Tibial nerve (tissue), 4 donors: ENCODE measurements at places on chromosomes 3 and 15. TPM values are rescaled to one million over a fixed set of nuclear protein-coding genes. Genes with fewer than 3 reads are reported as not detected.

GRCh38 chr3:71549951-71550350 lies 33.6 kb downstream of the FOXP1 start:
- no peak overlapping the region for H3K4me3 ChIP-seq
- no peaks in the 10 kb centered on the region for H3K4me1 ChIP-seq
- H3K36me3 ChIP-seq, result no peaks in the 10 kb centered on the region
- no peak overlapping the region for H3K27ac ChIP-seq
- no peak for DNase-seq

- no peak overlapping the region for H3K4me3 ChIP-seq
- no peaks in the 10 kb centered on the region for H3K4me1 ChIP-seq
- no peak overlapping the region for H3K27ac ChIP-seq
- no peaks in the 10 kb centered on the region for H3K36me3 ChIP-seq
These were observed 58.9 kb downstream of the TMEM41A start for GRCh38 chr3:185439745-185440466.

DNA sequence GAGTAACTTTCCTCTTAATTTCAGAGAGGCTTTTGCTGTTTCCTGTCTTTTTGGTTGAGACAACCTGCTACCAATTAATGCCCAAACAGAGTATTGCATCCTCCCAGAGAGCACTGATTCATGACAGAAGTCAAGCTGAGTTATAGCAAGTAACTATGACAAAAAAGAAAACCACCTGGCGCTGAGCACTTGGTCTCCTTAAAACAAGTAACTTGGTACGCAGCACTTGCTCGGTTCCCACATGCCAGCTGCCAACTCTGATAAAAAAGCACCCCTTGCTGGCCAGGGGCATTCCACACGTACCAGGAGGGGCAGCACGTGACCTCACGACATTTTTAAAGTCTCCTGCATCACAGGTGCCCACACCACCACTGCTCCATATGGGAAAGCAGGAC lies 13.5 kb upstream of the MYO5C start:
- H3K4me1 ChIP-seq, result no peaks in the 10 kb centered on the region
- no peak overlapping the region for H3K27ac ChIP-seq
- no peak for DNase-seq
- peaks cover 52% of the 10 kb centered on the region for H3K36me3 ChIP-seq
- H3K27me3 ChIP-seq, result no peaks in the 10 kb centered on the region
- H3K4me3 ChIP-seq, result no peak overlapping the region

DNA sequence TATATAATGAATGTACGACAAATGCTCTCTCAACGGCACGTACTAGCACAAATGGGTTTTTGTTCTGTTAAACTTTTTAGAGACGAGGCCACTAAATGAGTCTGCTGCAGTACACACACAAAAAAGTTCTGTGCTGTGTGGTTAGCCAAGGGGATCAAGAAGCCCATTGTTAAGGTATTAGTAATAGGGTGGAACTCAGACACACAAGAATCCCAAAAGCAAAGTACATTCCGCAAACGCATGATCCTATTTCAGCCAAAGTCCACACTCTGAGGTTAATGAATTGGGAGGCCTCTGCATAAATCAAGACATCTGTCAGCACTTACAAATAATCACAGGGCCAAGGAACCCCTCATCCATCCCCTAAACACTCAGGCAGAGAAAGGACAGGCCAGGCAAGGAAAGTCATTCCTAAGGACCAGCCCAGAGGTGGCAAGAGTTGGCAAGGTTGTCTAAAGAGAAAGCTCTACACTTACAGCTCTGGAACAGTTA lies 12.1 kb downstream of the OSBPL10 start:
- no peak for DNase-seq
- H3K27me3 ChIP-seq, result no peaks in the 10 kb centered on the region

GRCh38 chr3:125102470-125102869 lies 46.7 kb upstream of the HEG1 start:
- no peaks in the 10 kb centered on the region for H3K27me3 ChIP-seq
- no peaks in the 10 kb centered on the region for H3K36me3 ChIP-seq
- H3K4me1 ChIP-seq, result no peaks in the 10 kb centered on the region

DNA sequence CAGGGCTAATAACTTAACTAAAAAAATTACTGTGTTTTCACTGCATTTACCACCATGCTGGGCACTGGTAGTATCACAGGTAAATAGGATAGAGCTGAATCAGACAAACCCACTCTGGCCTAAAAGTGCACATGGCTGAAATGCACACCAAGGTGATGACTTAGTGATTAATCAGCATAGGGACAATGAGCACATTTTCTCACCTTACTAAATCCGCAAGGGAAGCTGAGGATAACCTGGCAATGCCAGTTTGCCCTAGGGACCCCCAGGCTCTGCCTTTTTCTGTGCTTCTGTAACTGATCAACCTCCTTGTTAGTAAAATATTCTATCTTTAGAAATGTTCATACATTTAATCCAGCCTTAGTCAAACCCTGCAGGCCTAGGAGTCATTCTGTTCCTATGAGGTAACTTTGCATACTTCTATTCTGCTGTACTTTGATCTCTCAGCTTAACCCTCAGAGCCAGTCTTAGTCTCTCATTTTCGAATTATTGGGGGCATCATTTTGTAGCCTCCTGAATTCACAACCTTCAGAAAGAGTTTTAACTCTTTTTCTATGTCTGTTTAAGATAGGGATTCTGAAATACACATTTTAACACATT lies 562.9 kb upstream of the KCNMB2 start:
- no peaks in the 10 kb centered on the region for H3K36me3 ChIP-seq
- H3K27me3 ChIP-seq, result no peaks in the 10 kb centered on the region
- no peak overlapping the region for H3K4me3 ChIP-seq
- H3K4me1 ChIP-seq, result no peaks in the 10 kb centered on the region

DNA sequence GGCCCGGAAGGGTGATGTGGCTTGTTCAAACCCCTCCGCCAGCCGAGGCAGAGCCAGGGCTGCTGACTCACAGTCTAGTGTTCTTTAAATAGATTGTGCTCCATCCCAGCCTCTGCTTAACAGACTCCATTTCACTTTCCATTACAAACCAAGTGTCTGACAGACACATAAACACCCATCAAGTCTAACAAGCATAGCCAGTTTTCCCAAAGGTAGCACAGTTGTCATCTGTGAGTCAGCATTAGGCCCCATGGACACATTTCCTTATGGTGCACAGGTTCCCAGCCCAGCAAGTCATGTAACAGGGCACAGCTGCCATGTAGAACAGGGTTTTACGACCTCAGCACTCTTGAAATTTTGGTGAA lies 109.9 kb upstream of the RAP2B start:
- no peaks in the 10 kb centered on the region for H3K36me3 ChIP-seq
- no peak overlapping the region for H3K4me3 ChIP-seq
- no peaks in the 10 kb centered on the region for H3K27me3 ChIP-seq

- H3K27ac ChIP-seq, result no peak overlapping the region
- H3K36me3 ChIP-seq, result no peaks in the 10 kb centered on the region
- no peak overlapping the region for H3K4me3 ChIP-seq
- DNase-seq, result no peak
These were observed 285.0 kb downstream of the CLSTN2 start for GRCh38 chr3:140219923-140220452.

DNA sequence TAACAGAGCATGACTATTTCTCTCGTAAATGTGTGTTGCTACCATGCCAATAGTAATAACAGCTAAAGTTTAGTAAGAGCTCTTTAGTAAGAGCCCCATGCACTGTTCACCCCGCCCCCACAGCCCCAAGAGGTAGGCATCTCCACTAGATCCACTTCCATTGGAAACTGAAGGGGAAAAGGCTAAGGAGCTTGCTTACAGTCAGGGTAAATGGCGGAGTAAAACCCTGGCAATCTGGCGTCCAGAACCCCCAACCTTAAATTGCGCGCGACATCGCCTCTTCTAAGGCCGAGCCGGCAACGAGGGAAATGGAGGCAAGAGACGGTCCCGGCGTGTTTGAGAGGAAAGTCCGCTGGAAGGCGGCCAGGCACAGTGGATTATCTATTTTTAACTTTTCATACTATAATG lies 654 bp upstream of the C3orf38 start:
- H3K4me1 ChIP-seq, result peaks cover 20% of the 10 kb centered on the region
- peak overlapping the region; percentile 97 for H3K4me3 ChIP-seq
- H3K27me3 ChIP-seq, result no peaks in the 10 kb centered on the region
- no peaks in the 10 kb centered on the region for H3K36me3 ChIP-seq

GRCh38 chr3:167813169-167814123 lies 77.9 kb downstream of the SERPINI1 start:
- H3K27me3 ChIP-seq, result no peaks in the 10 kb centered on the region
- H3K4me1 ChIP-seq, result no peaks in the 10 kb centered on the region
- DNase-seq, result no peak
- H3K27ac ChIP-seq, result peak overlapping the region; percentile 75
- no peaks in the 10 kb centered on the region for H3K36me3 ChIP-seq

GRCh38 chr3:190319660-190320059 lies 2.6 kb downstream of the CLDN1 start:
- no peaks in the 10 kb centered on the region for H3K36me3 ChIP-seq
- no peaks in the 10 kb centered on the region for H3K27me3 ChIP-seq
- no peaks in the 10 kb centered on the region for H3K4me1 ChIP-seq
- peak overlapping the region; percentile 24 for H3K4me3 ChIP-seq
- no peak for DNase-seq

DNA sequence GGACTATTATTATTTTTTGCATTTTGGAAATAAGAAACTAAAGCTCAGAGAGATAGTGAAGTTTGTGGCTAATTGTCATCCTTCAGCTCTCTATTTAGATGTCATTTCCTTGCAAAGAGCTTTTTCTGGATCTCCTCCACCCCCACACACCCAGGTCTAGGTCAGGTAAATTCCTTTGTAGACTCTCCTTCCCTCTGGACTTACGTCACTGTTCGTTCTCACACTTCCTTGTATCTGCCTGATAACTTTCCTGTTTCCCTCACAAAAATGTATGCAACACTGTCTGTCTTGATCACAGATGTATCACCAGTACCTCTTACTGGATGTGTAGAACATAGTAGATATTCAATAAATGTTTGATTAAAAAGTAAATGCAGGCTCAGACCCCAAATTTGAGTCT lies 6.1 kb upstream of the MB21D2 start:
- no peaks in the 10 kb centered on the region for H3K4me1 ChIP-seq
- no peak overlapping the region for H3K4me3 ChIP-seq
- H3K27ac ChIP-seq, result no peak overlapping the region
- DNase-seq, result no peak
- no peaks in the 10 kb centered on the region for H3K27me3 ChIP-seq

DNA sequence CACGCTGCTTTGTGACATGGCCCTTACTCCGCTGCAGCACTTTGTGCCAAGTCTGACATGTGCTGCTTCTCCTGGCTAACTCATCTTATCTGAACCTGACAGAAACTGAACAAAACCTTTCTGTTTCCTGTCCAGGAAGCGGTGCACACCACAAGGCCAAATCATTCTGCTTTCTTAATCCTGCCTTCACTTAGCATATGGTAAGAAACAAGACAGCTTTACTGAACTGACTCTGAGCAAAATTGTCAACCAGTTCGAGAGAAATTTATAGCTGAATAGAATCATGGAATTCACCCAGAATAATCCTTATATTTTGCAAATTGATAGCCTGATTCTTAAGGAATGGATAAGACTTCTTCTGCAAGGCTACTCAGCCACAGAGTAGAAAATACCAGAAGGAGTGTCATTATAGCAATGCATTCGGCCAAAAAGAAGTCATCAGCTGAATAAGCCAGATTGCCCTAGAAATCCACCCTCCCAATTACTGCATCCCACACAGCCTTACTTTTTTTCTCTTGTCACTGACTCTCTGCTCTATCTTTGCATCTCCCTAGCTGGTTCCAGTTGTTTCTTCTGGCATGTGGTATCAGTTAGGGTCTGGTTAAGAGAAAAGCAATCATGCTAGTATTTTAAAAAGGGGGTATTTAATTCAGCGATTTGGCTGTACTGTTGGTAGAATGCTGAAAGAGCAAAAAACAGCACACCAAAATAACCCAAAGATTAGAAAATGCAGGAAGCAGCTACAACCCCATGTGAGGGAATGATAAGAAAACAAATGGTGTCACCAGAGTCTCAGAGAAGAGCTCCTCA lies 41.6 kb upstream of the STRIT1 start:
- no peak overlapping the region for H3K4me3 ChIP-seq
- H3K36me3 ChIP-seq, result no peaks in the 10 kb centered on the region
- H3K27ac ChIP-seq, result no peak overlapping the region
- H3K27me3 ChIP-seq, result no peaks in the 10 kb centered on the region
- DNase-seq, result no peak

DNA sequence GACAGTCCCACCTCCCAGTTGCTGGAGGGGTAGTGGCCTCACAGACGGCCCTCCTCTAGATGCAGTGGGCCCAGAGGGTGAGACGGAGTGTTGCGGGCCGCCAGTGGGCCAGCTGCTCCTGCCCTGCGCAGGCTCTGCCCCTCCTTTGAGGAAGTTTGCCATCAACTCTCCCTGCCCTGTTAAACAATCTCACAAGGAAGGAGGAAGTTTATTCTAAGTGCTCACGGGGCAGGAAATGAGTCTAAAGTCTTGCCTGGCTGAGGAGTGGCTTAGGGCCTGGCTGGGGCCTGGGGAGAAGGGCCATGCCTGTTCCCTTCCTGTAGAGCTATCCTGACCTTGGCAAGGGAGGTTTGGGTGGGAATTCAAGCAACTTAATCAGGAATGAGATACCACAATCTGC lies at the start of gene FAM3D:
TSS of gene FAM3D (minus strand) at position 92 of the 400 bp plus-strand sequence. CDS start 11,211 bp downstream, outside the sequence.
- no peak for DNase-seq
- H3K27me3 ChIP-seq, result no peaks in the 10 kb centered on the region
- H3K4me1 ChIP-seq, result no peaks in the 10 kb centered on the region
- H3K36me3 ChIP-seq, result no peaks in the 10 kb centered on the region
- H3K4me3 ChIP-seq, result no peak within 1 kb of the TSS

- DNase-seq, result no peak
- H3K36me3 ChIP-seq, result peaks cover 8% of the 10 kb centered on the region
- no peaks in the 10 kb centered on the region for H3K27me3 ChIP-seq
These were observed 19.2 kb upstream of the GSK3B start for GRCh38 chr3:120113128-120114116.

GRCh38 chr3:119350114-119350513 lies 55.9 kb downstream of the ARHGAP31 start:
- H3K4me3 ChIP-seq, result no peak overlapping the region
- H3K4me1 ChIP-seq, result no peaks in the 10 kb centered on the region
- no peak for DNase-seq
- no peaks in the 10 kb centered on the region for H3K36me3 ChIP-seq

DNA sequence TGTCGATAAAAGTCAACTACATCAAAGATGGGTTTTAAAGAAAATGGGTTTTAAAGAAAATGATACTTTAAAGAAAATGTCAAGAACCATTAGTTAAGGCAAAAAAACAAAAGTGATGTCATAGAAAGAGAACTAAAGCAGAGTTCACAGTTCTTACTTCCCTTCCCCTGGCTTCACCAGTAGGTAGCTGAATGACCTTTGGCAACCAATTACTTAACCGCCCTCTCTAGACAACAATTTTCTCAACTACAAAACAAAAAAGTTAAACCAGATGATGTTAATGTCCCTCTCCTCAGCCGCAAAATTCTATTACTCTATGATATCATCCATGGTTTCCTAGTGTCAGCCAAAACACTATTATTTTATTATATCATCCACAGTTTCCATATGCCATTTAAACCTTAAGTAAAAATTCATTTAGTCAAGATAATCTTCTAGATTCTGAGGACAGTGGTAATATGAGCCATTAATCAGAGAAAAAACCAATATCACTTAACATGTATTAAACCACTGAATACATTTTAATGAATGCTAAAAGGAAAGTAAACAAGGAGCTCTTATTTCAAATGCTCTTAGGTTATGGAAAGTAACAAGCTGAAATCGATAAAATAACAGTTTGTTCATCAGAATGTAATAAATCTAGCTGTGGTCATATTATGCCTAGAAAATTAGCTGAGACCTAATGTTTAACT lies 13.1 kb downstream of the RYK start:
- H3K4me3 ChIP-seq, result no peak overlapping the region
- no peaks in the 10 kb centered on the region for H3K36me3 ChIP-seq
- peak overlapping the region; percentile 43 for H3K27ac ChIP-seq
- no peak for DNase-seq

The MAGEL2 gene
- 0.60 TPM for total RNA-seq

The C3orf70 gene
- total RNA-seq, result 13.8 TPM

The NEK10 gene
- total RNA-seq, result 2.4 TPM

The POPDC2 gene
- 2.7 TPM for total RNA-seq

The OR5K2 gene
- not detected for total RNA-seq

The UTS2B gene
- total RNA-seq, result not detected

The GOLGA6D gene
- total RNA-seq, result not detected
